ENCODE measurements at places on chromosomes 7 and 10.

DNA sequence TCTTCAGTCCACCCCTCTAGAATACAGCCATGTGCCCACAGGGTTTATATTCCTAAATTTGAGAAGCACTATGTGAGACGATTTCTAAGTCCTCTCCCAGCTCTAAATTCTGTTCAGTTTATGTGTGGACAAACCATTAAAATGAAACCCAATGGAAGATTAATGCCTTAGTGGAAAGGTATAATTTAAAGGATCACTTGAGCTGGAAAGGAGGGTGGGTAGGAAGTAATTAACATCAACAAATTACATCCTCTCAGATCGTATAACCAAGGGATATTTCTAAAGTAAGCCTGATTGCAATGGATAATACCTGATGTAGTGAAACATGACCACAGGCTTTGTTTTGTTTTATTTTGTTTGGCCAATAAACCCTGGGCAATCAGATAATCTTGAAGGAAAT lies 511.0 kb upstream of the COBL start:
- DNase-seq, result no peak

DNA sequence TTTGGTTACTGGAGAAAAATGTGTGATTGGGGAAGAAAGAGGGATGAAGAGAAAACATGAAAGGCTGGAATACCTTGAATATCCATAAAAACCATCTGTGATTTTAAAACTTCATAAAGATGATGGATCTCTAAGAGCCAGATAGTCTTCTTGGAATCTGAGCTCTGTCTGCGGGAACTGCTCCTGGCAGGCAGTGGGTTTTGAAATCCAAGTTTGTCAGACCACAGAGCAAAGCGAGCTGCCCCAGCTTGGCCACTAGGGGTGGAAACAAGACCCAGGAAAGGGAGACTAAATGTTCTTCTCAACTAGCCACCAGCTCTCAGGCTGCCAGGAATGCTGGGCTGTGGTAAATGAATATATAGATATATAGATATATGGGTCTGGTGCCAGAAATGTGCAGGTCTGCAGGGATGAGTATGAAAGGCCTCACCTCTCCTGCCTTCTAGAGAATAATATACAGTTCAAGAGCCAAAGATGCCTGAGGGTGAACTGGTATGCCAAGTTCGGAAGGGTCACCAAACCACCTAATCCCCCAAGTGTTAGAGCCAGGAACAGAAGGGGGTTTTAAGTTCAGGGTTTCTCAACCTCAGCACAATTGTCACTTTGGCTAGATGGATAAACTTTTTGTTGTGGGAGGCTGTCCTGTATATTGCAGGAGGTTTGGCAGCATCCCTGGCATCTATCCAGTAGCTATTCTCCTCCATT lies 208.8 kb downstream of the KCNMA1 start:
- DNase-seq, result peak; percentile 39

- no peak for DNase-seq
These were observed 607.4 kb upstream of the MBL2 start for GRCh38 chr10:53379956-53380355.

DNA sequence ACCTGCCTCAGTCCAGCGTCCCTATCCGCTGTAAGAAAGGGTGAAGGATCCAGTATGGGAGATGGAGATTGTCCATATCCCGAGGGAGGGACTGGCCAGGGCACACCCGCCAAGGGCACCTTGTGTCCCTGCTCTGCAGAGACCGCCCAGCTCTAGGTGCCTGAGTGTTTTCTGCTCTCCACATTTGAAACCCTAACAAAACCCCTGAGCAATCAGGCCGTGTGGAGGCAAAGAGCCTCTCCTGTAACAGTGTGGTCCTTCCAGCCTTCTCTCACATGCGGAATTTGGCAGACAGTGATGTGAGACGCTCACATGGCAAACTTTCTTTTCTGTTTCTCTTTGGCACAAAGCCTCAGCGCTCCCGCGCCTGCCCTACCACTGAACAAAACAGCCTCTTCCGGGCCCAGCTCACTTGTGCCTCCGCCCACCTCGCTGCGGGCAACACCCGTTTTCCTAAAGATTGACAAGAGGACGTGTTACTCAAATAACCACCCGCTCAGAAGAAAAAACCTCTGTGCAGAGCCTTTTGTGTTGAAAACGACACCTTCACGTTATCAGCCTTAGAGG lies 514.8 kb downstream of the DNAJB6 start:
- peak; percentile 90 for DNase-seq
